ENCODE measurements at places on chromosomes 6 and 20.

- no peak for DNase-seq
These were observed 296.8 kb downstream of the TENT5A start for GRCh38 chr6:81455641-81456040.

GRCh38 chr20:40673442-40673841, 15.6 kb downstream of the MAFB start:
- DNase-seq, result no peak

DNA sequence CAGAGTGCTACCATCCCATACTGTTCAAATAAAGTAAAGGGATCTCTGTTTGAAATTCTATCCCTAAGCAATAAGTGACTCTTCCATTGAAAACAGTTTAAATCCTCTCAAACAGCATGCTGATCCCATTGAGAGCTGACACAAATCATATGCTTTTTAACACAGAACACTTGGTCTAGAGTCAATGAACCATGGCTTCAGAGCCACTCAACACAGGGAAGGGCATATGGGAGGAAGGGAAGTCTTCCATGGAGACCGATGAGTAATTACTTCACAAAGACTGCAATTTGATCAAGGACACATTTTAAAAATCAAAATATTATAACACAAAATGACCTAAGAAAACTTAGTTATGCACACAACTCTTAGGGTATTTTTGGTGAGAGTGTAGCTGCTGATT, 1073.0 kb upstream of the MAP3K7 start:
- DNase-seq, result no peak

GRCh38 chr6:37840143-37840939, 20.8 kb downstream of the ZFAND3 start:
- no peak for DNase-seq

GRCh38 chr20:38353316-38353715, 7.0 kb downstream of the LBP start:
- DNase-seq, result no peak

GRCh38 chr6:111565326-111566221, 40.1 kb downstream of the TRAF3IP2 start:
- DNase-seq, result no peak

DNA sequence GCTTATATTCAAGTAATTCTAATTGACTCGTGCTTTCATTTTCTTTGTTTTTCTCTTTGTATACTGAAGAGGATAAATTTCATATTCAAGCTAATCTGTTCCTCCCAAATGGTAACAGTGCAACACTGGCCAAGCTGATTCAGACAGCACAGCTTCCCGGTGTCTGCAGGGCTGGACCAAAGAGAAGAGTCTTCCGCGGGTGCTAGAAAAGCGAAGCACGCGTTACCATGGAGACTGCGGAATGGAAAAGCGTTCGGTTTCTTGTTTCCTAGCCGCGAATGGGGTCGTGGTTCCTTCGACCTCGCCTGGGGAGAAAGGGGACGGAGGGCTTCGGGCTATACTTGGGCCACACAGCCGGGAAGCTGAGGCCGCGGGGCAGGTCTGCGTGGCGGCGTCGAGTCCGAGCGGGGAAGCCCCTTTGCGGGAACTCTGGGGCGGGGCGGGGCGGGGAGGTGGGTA, 6.2 kb upstream of the ZNF311 start:
- DNase-seq, result no peak

- no peak for DNase-seq
These were observed 40.8 kb upstream of the KCNK16 start for GRCh38 chr6:39363280-39363679.

GRCh38 chr6:144595266-144595665, 310.1 kb downstream of the UTRN start:
- no peak for DNase-seq

- DNase-seq, result no peak
These were observed 463.8 kb downstream of the BMP2 start for GRCh38 chr20:7231303-7231702.

DNA sequence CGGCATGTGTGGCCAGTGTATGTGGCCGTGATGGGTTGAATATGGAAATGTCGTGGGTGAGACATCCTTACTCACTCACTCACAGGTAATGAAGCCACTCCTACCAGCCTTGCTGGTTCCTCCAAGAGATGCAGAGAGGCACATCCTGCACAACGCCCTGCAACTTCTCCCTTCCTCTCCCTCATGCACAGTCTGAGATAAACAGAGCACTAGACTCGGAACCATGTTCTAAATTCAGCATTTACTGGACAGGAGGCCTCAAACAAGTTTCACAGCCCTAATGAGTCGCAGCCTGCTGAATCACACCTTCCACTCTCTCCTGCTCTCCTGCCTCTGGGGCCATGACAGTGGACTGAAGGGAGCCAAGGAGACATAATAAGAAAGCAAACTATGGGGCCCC, 91.2 kb downstream of the ISM1 start:
- no peak for DNase-seq

- no peak for DNase-seq
These were observed 20.9 kb downstream of the MAP1LC3A start for GRCh38 chr20:34579191-34579978.

GRCh38 chr20:3629893-3630292, 33.3 kb downstream of the GFRA4 start:
- no peak for DNase-seq

DNA sequence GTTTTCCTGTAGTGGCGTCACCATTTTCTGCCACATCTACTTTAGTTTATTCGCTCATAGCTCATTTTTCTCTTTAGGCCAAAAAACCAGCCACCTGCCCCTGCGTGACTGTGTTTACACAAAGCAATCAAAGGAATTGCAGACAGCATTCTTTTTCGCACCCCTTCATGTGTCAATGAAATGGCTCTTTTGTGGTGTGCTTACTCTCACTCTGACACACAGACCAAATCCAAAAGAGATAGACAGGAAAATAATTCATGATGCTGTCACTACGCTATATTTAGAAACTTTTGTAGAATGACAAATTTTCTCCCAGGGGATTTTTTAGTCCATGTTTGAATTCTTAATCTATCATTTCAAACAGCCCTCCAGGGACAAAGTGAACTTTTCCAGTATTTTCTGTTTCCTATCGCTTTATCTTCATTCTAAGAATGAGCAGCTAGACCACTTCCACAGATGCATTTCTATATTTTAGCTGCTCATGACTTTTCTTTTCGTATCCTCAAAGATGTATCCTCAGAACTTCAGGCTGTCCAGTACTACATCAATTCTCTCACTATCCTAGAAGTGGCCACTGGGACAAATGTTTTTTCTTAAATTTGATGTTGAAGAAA, 37.9 kb upstream of the KHDRBS2 start:
- no peak for DNase-seq

DNA sequence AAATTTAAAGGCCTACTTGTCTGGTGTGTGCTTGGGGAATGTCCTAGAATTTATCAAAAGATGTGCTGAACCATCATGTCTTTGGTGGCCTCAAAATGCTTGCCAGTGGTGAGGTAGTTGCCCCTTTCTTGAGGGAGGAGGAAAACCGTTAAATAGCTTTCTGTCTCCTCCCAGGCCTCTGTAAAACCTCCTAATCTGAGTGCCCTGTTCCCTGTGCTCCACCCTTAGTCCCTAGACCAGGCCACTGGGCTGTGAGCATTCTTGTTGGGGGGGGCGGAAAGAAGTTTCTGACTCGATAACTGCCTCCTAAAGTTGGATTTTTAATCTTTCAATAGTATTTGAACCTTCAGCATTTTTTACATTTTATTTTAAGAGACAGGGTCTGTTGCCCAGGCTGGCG, 23.1 kb downstream of the JARID2 start:
- no peak for DNase-seq
